ENCODE measurements at places on chromosomes 7 and 10.
A peak's percentile ranks its signal among the peaks of the same experiment; 100 is the strongest.

DNA sequence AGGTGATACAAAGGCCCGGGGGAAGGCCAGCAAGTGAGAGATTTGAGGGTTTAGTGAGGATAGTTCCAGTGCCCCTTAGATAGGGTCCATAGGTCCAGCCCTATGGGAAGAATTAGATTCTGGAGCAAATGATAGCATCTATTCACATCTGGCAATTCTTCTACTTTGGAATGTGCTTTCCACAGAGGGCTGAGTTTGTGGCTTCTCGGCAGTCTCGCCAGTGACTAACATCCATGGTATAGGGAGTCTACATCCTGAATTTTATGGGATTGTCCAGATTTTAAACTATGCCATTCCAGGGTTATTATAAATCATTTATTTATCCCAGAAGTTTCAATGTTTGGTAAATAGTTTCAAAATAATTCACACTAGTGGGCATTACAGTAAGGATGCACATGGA lies 207.3 kb upstream of the ADO start:
- no peak for DNase-seq

GRCh38 chr10:128880159-128880725 lies 586.8 kb upstream of the MGMT start:
- DNase-seq = no peak

- DNase-seq = no peak
Measured at GRCh38 chr7:152851326-152851725, 91.8 kb downstream of the ACTR3B start.

GRCh38 chr10:79126351-79127080 lies 57.8 kb downstream of the ZMIZ1 start:
- no peak for DNase-seq

- DNase-seq = no peak
Measured at GRCh38 chr10:72353965-72354355, 759 bp downstream of the DNAJB12 start.

DNA sequence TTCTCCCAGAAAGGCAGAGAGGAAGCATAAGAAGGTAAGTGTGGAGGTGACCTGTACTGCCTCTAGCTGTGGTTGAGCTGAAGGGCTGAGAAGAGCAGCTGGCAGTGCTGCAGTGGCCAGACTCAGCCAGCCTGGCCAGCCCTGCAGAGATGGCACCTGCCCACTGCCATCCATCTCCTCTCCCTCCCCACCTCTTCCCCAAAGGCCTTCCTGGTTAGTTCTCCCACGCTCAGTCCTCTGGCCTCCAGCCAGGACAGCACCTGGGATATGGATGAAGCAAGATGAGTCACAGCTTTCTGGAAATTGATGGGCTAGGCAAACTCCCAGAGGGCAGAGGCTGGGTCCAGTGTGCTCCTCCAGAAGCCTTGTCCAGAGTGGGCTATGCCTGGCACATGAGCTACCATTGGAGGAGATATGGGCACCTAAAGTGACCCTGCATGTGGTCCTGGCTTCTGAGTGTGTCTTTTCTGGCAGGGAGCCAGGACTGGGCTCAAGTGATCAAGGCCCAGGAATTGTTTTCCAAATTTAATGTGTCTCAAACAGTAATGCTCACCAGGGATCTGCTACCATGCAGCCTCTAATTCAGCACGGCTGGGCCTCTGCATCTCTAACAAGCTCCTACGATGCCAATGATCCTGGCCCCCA lies 81.0 kb upstream of the CACUL1 start:
- DNase-seq = peak; percentile 67

- DNase-seq = no peak
Measured at GRCh38 chr10:57049096-57049495, 688.0 kb upstream of the ZWINT start.

DNA sequence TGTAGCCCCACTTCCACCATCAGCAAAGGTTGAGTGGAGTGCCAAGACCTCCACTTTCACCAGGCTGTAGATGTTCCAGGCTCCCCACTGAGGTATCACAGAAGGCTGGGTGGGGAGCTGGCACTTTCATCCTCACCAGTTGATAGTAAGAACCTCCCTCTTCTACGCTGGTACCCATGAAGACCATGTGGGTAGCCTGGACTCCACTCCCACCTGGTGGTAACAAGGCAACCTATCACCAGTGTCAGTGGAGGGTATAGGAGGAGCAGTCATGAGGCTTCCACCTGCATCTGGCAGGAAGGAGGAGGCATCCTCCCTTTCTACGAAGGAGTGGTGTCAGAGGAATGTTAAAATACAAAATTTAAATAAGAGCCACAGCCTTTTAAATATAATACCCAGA lies 4.4 kb downstream of the SMIM30 start:
- DNase-seq = peak; percentile 7

DNA sequence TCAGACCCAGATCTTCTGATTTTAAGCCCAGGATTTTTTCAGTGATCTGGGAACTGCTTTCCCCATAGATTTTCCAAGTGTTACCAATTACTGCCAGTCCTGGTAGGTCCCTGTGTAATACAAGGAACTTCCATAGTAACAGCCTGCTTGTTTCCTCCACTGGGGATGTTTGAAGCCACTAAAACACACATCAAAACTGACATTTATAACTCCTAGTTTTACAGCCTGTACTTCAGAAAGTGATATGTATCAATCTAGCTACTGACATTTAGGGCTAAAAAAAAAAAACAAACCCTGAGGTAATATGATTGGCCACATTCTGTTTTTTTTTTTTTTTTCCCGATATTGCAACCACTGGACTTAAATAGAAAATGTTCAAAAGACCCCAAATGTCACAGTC lies 166.9 kb upstream of the SP4 start:
- no peak for DNase-seq

All from NCI-H345 (cell line).